ENCODE measurements at places on chromosomes 11 and 22.
A peak's percentile ranks its signal among the peaks of the same experiment; 100 is the strongest.

GRCh38 chr11:72758690-72759389, 6.6 kb upstream of the ARAP1 start:
- no peak for DNase-seq

- no peak for DNase-seq
Measured at GRCh38 chr11:75339685-75340409, 11.6 kb downstream of the ARRB1 start.

DNA sequence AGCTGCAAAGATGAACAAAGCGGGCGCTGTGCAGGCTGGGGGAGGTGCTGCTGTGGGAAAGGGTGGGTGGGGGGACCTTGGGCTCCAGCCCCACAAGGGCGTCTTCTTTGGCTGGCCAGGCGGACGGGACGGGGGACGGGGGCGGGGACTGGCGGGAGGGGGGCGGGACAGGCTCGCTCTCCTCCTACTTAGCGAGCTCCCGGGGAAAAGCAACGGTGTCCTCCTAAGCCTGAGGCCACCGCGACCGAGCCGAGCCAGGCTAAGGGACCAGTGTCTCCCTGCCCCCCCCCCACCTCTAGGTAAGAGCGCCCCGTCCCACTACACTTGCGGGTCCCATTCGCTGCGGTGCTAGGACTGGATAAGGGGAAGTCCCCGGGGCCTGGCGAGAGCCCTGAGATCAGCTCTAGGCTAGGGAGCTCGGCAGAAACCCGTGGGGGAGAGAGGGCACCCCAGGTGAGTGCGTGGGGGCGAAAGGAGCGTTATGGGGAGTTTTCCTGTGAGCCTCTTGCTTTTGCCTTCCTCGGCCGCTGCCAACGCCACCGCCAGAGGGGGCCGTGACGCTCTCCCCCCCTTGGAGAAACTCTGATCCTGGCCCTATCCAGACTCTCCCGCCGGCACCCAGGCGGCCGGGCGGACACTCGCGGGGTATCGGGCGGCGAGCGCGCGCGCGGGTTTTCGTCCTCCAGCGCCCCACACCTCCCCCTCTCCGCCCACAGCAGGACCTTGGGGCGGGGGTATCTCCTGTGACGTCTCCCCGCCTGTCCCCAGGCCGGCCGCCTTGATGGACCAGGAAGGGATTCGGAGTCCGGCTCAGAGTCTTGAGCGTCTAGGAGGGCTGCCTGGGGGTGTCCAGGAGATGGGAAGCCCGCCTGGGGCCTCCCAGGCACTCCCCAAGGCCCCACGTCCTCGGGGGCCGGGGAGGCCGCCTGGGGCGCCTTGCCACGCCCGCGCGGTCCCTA, at the start of gene PHLDB1:
Gene PHLDB1 (plus strand): TSS at position 215 of the 959 bp plus-strand sequence. CDS start 6,222 bp downstream, outside the sequence.
- DNase-seq: peak; percentile 92

DNA sequence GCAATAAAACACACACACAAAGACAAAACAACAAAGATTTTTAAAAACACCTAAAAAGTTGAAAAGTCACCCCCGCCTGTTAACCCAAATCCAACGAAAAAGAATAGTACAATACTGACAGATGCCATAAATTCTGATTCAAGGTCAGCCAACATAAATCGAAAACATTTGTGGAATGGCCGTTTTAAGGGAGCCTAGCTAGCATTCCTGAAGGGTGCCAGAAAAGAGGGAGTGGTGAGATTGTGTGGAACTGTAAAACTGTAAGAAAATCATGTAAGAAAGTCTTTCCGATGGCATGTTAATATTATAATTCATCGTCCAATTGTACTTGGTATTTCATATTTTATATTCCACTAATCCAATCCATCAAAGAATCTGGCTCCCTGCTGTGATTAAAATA, 75.1 kb downstream of the RAB38 start:
- no peak for DNase-seq

DNA sequence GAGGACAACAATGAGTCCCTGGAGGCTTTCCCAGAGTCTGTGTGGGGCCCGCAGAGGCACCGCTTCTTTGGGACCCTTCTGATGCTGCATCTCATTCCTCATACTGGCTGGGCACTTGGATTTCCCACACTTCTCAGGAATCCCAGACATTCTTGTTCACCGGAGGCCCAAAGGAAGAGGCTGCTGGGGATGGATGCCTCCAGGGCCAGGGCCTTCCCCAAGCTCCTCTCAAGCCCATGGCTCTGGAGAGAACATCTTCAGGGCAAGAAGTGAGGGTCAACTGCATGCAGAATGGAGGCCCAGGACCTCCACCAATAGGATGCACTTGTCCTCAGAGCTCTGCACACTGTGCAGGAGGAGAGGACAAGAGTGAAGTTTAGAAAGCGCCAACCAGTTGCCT, 34.6 kb downstream of the DKK3 start:
- no peak for DNase-seq

GRCh38 chr11:83175815-83176214, 17.7 kb upstream of the ANKRD42 start:
- no peak for DNase-seq

DNA sequence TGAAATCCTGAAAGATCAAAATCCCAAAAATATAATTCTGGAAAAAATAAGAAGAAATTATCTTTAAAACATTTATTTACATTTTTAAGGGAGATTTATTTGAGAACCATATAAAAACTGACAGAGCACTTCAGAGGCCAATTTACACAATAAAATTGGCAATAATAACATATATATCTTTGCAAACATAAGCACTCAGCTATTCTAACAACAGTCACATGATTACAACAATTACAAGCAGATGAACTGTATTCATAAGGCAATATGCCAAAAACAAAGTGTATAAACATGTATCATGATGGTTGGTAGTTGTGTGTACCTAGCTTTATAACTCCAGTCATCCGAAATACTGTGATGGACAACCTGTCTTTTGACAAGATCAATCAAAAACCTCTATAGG, 17.7 kb upstream of the RASSF10 start:
- no peak for DNase-seq

DNA sequence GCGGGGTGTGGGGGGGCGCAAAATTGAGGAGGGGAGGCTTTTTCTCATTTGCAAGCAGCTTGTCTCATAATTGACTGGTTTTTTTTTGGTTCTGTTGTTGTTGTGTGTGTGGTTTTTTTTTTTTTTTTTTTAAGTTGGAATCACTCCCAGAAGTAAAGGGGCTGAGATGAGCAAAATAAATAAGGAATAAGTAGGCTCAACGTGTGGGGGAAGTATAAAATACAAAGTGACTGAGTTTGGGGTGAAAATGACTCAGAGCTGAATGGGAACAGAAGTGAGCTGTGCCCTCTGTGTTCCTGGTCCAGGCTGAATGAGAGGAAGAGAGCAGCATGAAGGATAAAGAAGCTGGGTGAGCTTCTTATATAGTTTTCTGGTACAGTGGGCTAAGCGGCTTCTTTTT, 90.0 kb downstream of the GRIK4 start:
- DNase-seq: no peak

GRCh38 chr11:90700789-90701439, 478.1 kb upstream of the CHORDC1 start:
- DNase-seq: no peak

Measured in head of caudate nucleus (tissue), 42 donors.